Left cardiac atrium (tissue), 4 donors: ENCODE measurements at places on chromosomes 13 and 19. TPM values are rescaled to one million over a fixed set of nuclear protein-coding genes. Genes with fewer than 3 reads are reported as not detected.

- DNase-seq: no peak
Observed at GRCh38 chr13:45681113-45681512, 21.0 kb upstream of the CBY2 start.

GRCh38 chr19:54209811-54210494 is 9.3 kb downstream of the RPS9 start:
- peak; percentile 92 for DNase-seq

- no peak for DNase-seq
Observed at GRCh38 chr19:18233224-18233825, 7.1 kb upstream of the PDE4C start.

The NLRP7 gene
- total RNA-seq: not detected
